ENCODE measurements at places on chromosomes 2 and 18.

- no peak for DNase-seq
Observed at GRCh38 chr18:70425236-70425635, 136.4 kb downstream of the SOCS6 start.

GRCh38 chr2:105917226-105917625 is 172.5 kb downstream of the NCK2 start:
- DNase-seq = no peak

DNA sequence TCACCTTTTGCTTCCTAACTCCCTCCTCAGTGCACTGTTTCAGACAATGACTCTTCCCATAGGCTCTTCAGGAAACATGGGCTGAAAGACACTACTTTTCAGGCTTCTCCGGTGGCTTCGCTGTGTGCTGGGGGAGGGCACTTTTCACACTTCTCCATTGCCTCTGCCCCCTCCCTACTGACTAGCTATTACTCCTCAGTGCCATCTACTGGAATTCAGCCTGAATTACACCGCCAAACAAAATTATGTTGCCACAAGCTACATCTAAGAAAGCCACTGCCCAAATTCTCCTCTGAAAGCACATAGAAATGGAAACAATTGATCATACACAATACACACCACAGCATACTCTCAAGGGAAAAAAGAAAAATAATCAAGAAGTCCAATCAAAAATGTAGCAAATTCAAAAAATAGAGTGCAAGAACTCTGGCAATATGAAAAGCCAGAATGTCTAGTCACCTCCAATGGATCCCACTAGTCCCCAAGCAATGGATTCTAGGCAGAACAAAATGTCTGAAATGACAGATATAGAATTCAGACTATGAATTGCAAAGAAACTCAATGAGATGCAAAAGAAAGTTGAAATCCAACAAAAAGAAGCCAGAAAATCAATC is 1139.4 kb upstream of the GYPC start:
- DNase-seq = no peak

GRCh38 chr2:99672766-99673350 is 183.0 kb upstream of the REV1 start:
- no peak for DNase-seq

GRCh38 chr2:39289609-39290008 is 45.8 kb upstream of the CDKL4 start:
- no peak for DNase-seq

DNA sequence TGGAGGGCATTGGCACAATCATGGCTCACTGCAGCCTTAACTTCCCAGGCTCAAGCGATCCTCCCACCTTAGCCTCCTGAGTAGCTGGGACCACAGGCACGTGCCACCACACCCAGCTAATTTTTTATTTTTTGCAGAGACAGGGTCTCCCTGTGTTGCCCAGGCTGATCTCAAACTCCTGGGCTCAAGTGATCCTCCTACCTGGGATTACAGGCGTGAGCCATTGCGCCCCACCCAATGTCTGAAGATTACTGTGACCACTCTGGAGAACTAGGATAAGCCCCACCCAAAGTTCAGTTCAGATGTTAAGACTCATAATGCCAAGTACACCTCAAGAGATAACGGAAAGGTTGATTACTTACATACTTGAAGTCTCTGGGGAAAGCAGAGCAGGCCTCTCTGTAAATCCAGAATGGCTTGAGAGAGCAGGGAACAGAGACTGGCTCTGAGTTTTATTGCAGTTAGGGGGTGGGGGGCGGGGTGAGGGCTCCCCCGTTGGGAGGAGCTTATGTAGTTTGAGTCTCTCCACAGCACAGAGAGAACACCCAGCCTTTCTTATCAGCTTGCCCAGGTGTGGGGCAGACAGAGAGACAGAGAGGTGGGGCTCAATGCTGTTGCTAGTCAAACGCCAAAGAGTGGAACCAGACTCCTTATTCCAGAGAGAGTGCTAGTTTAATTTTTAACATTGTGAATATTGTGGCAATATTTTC is 26.5 kb upstream of the ERICH2 start:
- no peak for DNase-seq

DNA sequence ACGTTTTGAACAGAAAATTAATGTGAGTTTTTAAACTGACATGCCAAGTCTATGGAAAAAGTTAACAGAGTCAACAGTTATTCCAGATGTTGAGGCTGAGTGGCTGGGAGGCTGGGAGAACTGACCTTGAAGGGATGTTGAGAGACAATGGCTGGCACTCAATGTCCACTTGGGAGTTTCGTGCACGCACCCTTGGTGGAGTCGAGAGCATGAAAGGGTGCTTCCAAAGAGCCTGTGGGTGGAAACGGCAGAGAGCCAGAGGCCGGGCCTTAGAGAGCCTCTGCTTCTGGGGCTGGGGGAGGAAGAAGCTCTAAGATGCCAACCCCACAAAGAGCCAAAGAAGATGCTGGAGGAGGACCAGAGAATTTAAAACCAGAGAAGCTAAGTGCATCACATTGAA is 63.4 kb upstream of the L3MBTL4 start:
- DNase-seq = no peak

- DNase-seq = no peak
Observed at GRCh38 chr18:212780-213179, 54.4 kb downstream of the USP14 start.

GRCh38 chr2:45595721-45596435 is 15.2 kb downstream of the SRBD1 start:
- no peak for DNase-seq

- DNase-seq = no peak
Observed at GRCh38 chr18:23213200-23213599, 77.9 kb downstream of the CABLES1 start.

GRCh38 chr2:25899404-25899970 is 21.2 kb upstream of the ASXL2 start:
- no peak for DNase-seq

GRCh38 chr2:34423301-34423700 is 824.2 kb upstream of the FAM98A start:
- no peak for DNase-seq
